ENCODE measurements at places on chromosomes 7 and 10.

DNA sequence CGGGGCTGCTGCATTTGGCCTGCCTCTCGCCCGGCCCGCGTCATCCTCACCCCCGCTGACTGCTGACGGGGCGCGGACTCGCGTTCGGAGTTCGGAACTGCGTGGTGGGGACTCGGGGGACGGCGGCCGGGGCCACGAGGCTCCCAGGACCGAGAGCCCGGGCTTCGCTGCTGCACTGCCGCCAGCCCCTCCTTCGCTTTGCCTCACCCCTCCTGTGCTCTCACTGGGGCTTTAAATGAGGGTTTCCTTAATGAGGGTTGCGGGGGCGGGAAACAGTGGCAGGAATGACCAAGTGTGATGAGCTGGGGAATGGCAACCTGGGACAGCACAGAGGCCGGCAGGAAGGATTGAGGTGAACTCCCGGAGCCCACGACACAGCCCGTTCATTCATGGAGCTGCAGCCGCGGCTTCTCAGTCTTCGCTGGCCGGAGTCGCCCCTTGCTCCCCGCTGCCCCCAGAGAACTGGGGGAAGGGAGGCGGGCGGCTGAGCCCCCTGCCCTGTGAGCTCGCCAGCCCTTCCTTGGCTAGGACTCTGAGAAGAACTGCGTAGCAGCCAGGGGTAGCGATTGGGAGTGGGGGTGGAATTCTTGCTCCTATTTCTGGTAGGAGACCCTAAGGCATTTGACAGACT, 1.5 kb upstream of the LRRC4 start:
- no peak for DNase-seq

DNA sequence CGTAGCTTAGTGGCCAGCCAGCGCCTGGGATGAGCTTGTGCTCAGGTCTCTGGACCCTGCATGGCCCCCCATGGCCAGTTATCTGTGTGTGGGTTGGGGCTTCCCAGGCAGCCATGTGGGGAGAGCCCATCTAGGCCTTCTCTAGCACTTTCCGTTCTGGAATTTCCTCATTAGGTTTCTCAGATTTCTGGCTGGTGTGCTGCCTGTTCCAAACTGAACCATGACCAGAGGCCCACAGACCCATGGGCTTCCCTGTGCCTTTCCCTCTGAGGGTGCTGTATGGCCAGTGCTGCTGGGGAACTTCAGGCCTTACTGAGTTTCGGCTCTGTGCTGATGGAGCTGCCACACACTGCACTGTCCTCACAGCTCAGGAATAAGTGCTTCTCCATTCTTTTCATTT, 50.2 kb downstream of the SHH start:
- no peak for DNase-seq

- no peak for DNase-seq
Observed at GRCh38 chr7:76091506-76091905, 43.6 kb downstream of the MDH2 start.

DNA sequence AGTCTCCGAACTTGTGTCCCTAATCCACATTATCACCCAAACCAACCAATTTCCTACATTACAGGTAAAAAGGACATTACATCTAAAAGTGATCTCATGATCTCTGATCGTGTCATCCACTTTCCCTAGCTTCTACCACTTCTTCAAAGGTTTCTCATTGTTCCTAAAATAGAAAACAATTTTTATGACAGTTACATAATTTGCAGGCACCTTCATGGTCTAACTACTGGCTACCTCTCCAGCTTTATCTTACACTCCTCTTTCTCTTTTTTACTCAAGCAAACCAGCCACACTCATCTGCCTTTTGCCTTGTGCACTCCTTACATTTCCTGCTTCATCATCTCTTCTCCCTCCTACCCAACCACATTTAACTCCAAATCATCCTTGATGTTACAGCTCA, 886.7 kb upstream of the SORCS1 start:
- no peak for DNase-seq

DNA sequence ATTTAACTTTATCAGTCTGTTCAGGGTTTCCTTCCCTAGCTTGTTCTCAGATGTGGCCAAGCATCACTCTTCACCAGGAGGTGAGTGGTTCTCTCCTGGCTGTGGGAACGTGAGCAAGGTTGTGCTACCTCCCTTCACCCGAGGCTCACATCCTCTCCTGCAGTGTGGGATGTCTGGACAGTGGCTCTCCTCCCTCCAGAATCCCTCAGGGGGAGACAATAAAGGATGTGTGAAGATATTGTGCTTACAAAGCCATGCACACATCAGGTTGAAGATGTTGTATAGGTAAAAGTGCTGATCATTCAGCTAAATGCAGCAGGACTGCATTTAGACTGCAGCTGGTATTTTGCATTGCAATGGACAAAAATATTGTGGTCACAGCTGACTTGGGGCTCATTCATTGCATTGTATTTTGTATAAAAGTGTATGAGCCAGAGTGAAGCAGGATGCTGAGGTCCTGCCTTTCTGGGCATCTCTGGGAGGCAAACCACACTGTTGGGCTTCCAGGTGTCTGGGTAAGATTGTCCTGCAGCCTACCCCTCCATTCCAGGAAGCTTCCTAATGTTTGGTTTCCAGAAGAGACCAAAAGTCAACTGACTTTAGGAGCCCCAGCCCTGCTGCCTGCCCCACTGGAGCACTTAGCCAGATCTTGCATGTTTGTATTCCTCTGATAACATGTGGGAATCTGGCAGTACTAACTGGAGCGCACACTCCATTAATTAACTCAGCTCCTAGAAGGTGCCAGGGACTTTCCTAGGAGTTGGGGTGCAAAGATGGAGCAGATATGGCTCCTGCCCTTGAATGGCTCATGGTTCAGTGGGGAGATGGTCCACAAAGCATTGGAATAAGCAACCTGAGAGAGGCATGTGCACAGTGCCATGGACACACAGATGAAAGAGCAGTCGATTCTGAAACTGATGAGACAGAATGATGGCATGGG, 292.5 kb upstream of the ZNF32 start:
- no peak for DNase-seq

DNA sequence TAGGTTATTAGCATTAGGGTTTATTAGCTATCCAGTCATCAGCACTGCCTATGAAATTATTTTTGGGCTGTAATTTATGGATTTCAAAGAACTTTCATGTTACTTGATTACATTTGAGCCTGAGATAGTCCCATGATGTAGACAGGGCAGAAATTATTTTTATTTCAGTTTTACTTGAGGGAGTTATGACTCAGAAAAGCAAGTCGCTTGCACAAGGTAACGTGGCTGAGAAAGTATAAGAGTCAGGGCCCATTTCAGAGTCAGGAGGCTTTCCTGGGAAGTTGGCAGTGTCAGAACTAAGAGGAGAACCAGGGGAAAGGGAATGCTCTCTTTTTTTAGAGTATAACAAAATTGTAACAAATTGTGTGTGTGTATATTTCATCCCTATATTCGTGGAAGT, 16.5 kb downstream of the GATA3 start:
- DNase-seq = no peak

- no peak for DNase-seq
Observed at GRCh38 chr7:154990964-154991540, 11.9 kb downstream of the PAXIP1 start.

DNA sequence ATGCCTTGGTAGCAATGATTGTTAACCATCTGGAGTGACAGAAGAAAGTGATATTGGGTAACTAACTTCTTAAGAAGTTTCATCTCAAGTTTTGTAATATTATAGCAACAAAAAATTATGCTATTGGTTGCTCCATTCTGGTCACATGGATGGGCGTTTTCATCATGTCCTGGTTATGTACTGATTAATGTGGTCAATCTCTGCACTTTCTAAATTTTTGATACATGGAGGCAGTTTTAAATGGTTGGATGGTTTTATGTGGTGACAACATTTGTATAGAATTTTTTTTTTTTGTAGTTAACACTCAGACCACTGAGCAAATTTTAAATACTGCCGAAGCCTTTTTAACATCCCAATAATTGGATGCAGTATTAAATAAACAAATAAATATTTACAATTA, 55.2 kb upstream of the CCAR1 start:
- no peak for DNase-seq

GRCh38 chr7:153943861-153944260, 108.3 kb upstream of the DPP6 start:
- DNase-seq = no peak

Data from activated CD8-positive, alpha-beta memory T cell treated with anti-CD3 and anti-CD28 coated beads for 1 hour (primary cell).